ENCODE measurements at places on chromosomes 12 and 14.

- DNase-seq = no peak
Observed at GRCh38 chr14:69715725-69716477, 51.0 kb upstream of the SRSF5 start.

- DNase-seq = no peak
Observed at GRCh38 chr12:4224206-4224889, 49.2 kb upstream of the CCND2 start.

GRCh38 chr14:76696361-76696760 is 64.9 kb upstream of the VASH1 start:
- DNase-seq = no peak

- no peak for DNase-seq
Observed at GRCh38 chr14:100566119-100566518, 21.1 kb downstream of the BEGAIN start.

GRCh38 chr12:92739113-92739512 is 36.3 kb downstream of the PLEKHG7 start:
- no peak for DNase-seq

GRCh38 chr14:100575266-100575995 is 11.8 kb downstream of the BEGAIN start:
- no peak for DNase-seq

DNA sequence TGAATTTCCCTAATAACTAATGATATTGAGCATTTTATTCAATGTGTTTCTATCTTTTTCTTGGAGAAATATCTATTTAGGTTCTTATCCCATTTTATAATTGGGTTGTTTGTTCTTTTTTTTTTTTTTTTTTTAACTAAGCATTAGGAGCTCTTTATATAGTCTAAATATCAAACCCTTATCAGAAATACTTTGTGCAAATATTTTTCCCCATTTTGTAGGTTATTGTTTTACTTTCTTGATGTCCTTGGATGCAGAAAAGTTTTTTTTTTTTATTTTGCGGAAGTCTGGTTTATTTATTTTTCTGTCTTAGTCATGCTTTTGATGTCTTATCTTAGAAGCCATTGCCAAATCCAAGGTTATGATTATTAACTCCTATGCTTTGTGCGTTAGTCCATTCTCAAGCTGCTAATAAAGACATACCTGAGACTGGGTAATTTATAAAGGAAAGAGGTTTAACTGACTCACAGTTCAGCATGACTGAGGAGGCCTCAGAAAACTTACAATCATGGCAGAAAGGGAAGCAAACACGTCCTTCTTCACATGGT is 434.3 kb upstream of the TBX3 start:
- DNase-seq = no peak

DNA sequence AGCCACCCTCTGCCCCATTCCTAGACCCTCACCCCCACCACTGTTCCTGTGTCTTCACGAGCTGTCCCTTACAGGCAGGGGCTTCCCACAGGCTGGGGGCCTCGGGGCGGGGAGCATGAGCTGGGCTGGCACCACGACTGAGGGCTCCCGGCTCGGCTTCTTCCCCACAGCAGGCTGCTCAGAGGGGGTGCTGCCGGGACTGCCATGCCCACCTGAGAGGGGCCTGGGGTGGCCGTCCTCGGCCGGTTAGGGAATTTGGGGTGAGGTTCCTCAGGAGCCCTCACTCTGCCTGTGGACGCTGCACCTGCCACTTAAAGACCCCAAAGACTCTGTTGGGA is 6.8 kb downstream of the SLC25A47 start:
- no peak for DNase-seq

GRCh38 chr14:56237398-56237797 is 119.2 kb downstream of the PELI2 start:
- no peak for DNase-seq

DNA sequence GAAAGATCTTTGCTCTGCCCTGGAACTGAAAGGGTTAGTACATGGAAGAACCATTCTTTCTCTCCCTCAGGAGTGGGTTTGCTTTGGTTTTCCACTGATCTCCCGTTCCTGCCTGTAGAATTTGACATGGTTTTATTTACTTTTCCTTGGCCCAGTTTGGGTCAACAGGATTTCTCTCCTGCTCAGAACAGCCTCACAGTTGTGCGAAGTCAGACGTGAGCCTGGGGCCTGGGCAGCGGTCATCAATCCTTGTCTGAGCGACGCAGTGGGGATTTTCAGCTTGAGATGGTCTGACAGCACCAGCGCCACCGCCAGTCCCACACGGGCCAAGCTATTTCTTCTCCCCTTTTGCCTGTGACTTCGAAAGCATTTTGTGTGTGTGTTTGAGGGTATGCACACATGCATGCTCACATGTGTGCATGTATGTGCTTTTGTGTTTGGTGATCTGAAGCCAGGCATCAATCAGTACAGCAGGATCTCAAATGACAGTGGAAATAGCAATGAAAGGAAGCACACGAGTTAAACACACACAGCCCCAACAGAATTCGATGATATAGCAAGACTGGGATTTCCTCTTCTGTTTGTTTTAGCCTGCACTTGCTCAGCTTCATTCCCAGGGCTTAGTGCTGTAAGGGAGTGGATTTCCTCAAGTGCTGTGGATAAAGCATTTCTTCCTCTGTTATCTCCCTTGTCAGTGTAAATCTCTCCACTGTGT is 58.3 kb downstream of the SMOC1 start:
- DNase-seq = no peak

DNA sequence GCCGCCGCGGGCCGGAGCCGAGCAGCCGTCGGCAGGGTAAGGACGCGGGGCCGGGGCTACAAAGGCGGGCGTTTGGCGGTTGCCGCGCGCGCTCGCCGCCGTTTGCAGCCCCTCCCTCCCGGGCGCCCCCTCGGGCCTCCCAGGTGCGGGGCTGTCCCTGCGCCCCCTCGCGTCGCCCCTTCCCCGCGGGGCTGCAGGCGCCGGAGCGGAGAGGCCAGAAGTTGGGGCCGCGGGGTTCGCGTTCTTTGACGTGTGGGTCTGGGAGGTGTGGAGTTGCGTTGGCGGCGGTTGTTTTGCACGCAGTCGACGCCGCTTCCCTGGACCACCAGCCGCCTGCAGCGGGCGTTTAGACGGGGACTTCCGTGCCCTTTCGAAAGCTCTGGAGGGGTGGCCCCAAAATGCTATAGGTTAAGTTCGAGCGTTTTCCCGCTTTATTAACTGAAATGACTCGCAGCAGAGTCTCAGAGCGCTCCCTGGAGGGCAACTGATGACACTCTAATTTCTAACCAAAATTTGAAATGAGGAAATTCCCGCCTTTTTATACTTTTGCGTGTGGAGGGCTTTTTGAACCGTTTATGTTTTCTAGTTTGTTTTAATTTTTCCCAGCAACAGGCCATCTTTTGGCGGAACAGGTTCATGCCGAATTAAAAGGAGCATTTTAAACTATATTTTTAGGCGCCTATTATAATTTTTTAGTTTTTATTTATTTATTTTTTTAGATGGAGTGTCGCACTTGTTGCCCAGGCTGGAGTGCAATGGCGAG is 902 bp downstream of the TMPO start:
- DNase-seq = peak; percentile 74

DNA sequence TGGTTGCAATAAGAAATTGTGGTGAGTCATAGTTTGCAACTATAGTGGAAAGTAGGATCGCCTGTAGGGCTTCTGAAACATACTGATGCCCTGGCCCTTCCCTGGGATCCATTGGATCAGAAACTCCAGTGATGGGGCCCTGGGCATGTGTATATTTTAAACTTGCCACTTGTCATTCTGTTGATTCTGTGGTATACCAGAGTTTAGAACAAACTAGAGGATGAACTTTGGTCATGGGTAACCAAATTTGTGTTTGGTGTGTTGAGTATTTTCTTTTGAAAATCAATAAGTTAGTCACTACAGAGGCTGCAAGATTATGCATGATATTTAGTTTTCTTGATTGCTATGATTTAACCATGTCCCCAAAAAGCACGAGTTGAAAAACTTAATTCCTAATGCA is 142.2 kb downstream of the SLC15A5 start:
- no peak for DNase-seq

DNA sequence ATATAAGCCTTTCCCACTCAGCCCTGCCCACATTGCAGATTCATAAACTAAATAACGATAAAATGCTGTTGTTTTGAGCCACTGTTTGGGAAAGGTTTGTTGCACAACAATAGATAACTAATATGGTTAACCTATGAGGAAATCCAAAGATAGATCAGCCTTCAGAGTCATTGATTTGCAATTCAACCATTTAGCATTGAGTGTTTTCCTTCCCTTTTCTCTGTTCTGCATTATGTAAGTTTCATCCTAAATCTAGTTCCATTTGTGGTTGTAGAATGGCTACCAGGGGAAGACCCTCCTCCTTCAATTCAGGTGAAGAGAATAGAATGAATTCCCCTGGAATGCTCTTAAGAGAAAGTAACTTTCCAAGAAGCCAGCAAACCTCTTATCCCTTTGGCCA is 19.6 kb downstream of the TC2N start:
- no peak for DNase-seq

DNA sequence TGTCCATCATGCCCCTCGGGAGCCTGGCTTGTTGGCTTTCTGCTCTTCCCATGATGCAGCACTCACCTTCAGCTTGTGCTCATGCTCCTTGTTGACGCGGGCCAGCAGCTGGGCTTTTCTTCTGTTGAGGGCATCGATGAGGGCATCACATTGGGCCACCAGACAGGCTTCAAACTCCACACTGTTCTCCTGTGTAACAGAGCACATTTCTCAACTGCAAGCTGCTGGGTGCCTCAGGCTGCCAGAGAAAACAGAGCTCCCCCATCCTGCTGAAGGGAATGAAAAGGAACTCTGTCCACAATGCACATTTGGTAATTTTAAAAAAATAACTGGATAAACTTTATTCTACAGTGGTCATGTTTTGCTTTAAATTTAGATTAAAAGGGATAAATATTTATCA is 72.1 kb downstream of the TRIM9 start:
- no peak for DNase-seq

DNA sequence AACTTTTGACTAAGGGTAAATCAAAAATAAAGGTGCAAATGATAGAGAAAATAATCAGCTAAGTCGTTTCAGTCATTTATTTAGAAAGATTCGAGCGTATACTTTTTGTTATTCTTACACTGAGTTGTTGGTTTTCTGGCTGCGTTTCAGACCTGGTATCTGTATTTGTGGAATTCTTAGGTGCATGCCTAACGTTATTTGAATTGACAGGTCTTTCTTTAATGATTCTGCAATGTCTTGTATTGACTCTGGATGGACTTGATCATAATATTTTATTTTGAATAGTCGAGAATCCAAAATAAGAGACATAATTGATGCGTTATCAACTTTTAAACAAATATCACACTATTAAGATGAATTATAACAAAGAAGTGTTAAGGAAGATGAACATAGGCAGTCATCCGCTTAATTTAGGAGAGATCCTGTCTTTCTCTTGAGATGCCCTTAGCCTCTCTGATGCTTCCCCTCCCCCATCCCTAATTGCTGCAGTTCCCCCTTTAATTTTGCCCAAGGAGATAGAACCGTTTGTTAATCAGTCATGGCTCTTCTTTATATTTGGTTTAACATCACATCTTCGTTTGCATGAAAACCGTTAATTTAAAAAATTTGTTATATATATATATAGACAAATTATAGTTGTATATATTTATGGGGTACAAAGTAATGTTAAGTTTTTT is 1.8 kb downstream of the ALX1 start:
- no peak for DNase-seq

DNA sequence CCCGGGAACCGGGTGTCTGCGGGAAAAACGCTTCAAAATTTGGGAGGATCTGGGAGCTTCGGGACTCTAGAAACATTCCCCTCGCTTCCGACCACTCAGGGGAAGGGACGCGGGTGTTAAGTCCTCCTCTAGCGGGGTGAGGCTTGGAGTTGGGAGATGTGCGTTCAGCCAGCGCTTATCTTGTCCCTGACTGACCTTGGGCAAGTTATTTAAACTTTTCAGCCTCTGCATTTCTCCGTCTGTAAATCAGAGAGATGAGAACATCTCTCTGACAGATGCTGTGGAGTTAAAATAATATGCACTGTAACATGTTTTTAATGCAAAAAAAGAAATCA is 76.9 kb upstream of the ANO4 start:
- no peak for DNase-seq

- no peak for DNase-seq
Observed at GRCh38 chr12:51753980-51754675, 94.4 kb downstream of the FIGNL2 start.

DNA sequence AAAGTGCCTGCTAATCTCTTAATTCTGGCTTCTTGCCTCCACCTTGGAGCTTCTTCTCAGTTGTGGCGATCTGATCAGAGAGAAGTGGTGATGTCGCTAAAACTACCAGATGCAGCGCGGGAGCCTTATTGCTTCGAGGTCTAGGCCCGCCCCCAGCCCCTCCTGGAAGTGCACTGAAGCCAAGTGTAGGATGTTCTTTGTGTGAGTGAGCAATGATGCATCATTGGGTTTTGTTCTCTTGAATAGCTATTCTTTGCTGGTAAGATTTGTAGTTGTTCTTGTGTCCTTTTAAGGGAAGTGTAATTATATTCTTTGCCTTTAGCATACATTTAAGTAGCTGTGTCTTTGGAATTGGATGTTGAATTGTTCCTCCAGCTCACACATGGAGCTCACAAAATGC is 35.8 kb downstream of the MTHFD1 start:
- DNase-seq = no peak

- DNase-seq = no peak
Observed at GRCh38 chr12:53982648-53983567, 2.0 kb upstream of the HOXC10 start.

DNA sequence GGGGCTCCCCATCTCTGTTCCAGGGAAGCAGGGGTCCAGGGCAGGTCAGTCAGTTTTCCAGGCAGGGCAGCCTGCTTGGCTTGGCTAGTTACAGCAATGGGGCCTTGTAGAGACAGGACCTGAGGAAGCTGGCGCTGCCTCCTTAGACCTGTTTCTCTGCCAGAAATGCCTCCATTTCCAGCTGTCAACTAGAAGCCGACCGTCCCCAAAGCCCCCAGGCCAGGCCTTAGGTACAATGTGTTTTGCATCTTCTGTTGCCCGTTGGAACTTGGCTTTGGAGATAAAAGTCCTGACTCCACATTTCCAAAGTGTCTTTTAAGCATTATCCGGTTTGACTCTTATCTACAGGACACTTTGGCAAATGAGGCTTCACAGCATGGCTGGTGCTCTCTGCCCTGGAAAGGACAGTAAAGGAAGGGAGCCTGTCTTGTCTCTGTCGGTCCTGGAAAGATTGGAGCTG is 42.6 kb downstream of the KRT80 start:
- DNase-seq = no peak

GRCh38 chr12:75683220-75683619 is 171.8 kb upstream of the KRR1 start:
- DNase-seq = no peak

DNA sequence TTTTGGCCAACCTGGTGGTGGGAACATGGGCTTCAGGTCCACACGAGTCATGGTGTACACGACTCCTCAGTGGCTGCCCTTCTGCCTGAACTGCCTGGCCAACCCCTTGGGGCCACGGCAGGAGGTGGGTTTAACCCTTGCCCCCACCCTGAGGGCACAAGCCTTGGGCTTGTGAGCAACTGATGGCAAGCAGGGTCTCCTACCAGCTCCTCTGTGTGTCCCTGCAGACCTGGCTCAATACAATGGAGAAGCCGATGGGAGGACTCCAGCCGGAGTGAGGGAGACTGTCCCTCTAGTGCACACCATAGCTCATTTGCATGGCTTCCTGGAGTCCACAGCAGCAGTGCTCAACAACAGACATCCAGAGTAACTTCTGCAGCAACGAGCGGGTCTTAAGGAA is 28.0 kb downstream of the JAG2 start:
- no peak for DNase-seq

Measured in NCI-H526 treated with DMSO at 0.1 percent for 48 hours (cell line).